Activated CD4-positive, alpha-beta T cell treated with anti-CD3 and anti-CD28 coated beads, Interleukin-2, amount 10 ng/mL, durations not matched to agents 24 days and 14 days (primary cell): ENCODE measurements at places on chromosomes 7 and 10. TPM values are rescaled to one million over a fixed set of nuclear protein-coding genes. Genes with fewer than 3 reads are reported as not detected.

The FFAR4 gene
- not detected in 2 replicates for total RNA-seq

The HOXA2 gene
- total RNA-seq: not detected in 2 replicates

The PRTFDC1 gene
- total RNA-seq: 0.21 and 0.50 TPM in 2 replicates

The MSRB2 gene
- total RNA-seq: 3.3 and 3.9 TPM in 2 replicates

The GBX1 gene
- total RNA-seq: not detected in 2 replicates

The PSTK gene
- 4.5 and 4.8 TPM in 2 replicates for total RNA-seq

The AKR1C4 gene
- total RNA-seq: not detected in 2 replicates

The SLC13A1 gene
- not detected in 2 replicates for total RNA-seq

The STEAP1B gene
- 0.21 TPM in 1 of 2 replicates, not detected in the other for total RNA-seq

The IFIT2 gene
- 0.40 and 0.54 TPM in 2 replicates for total RNA-seq

The PRRT4 gene
- total RNA-seq: 0.14 TPM in 2 replicates

The OR6V1 gene
- total RNA-seq: not detected in 2 replicates

The MUC3A gene
- not detected in 2 replicates for total RNA-seq

The ANKRD30A gene
- not detected in 2 replicates for total RNA-seq

The HOXA3 gene
- total RNA-seq: not detected in 2 replicates

The GRID2IP gene
- 0.05 TPM in 1 of 2 replicates, not detected in the other for total RNA-seq

The CTTNBP2 gene
- not detected in 2 replicates for total RNA-seq

The PLEKHA1 gene
- total RNA-seq: 3.5 and 4.1 TPM in 2 replicates

The ADARB2 gene
- total RNA-seq: not detected in 2 replicates
